ENCODE measurements at places on chromosomes 11 and 22.

GRCh38 chr11:109552376-109552775, 130.4 kb downstream of the C11orf87 start:
- no peak for DNase-seq

- no peak for DNase-seq
These were observed 964.9 kb upstream of the CCDC90B start for GRCh38 chr11:84250834-84251613.

GRCh38 chr22:49011379-49011768, 816.3 kb downstream of the BRD1 start:
- DNase-seq, result no peak

- DNase-seq, result no peak
These were observed 35.0 kb upstream of the CRTAM start for GRCh38 chr11:122803306-122803705.

DNA sequence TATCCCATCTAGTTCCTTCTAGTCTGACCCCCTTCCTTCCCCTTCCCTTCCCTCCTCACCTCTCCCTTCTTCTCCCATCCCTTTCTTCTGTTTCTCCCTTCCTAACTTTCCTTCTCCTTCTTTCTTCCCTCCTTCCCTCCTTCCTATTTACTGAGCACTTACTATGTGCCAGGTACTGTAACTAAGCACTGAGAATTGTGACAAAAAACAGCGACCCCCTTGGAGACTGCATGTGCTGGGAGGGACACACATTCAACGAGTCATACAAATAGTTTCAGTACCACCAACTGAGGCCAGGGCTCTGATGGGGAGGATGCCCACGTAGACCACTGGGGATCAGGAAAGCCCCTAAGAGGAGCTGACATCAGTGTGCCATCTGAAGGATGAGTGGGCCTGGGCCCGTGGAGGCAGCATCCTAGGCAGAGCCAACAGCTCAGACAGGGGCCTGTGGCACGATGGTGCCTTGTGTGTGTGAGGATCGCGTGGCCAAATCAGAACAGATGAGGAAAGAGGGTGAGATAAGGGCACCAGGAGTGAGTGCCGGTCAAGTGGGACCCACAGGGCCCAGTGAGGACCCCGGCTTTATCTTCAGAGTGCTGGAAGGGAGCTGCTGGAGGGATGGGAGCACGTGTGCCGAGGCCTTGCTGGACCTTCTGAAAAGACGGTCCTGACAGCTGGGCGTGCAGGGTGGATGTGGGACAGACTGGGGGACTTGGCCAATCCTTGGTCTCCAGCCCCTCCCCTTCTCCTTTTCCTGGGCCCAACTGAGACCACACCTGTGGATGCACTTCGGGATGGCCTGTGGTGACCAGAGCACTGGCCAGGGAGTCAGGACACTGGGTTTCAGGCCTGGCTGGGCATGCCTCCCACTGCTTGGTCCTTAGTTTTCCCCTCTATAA, 38.4 kb upstream of the CRYBB3 start:
- DNase-seq, result no peak

DNA sequence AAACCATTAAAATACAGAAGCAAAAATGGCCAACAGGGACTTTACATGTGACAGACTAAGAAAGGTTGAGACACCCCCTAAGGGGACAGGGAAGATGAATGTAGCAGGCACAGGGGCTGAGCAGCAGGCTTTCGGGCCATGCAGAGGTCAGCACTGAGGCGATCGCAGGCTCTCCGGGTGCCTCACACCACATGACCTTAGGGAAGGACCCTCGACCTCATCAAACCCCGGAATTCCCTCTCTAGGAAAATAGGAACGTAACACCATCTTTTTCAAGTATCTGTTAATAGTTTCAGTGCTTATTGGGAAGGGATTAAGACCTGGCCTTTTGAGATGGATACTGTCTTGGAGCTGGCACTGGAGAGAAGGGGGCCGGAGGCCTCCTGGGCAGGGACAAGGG, 27.4 kb downstream of the OPCML start:
- no peak for DNase-seq

DNA sequence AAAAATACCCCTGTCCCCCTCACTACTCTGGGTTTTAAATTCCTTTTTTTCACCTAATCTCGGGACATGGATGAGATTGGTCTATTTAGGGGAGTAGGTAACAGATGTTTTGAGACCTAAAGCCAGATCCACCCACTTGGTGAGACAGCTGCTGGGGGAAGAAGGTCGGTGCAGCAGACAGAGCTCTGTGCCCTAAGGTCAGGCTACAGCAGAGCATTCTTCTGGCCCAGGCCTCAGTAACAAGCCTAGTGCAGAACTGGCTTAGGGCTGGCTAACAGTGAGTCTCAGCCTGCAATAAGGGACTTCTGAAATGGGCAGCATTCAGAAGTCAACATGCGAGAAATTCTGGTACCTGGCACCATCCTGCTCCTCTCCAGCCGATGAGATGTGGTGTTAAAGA, 444.9 kb upstream of the KIRREL3 start:
- DNase-seq, result no peak

- DNase-seq, result no peak
These were observed 21.3 kb downstream of the RASD2 start for GRCh38 chr22:35561796-35562526.

DNA sequence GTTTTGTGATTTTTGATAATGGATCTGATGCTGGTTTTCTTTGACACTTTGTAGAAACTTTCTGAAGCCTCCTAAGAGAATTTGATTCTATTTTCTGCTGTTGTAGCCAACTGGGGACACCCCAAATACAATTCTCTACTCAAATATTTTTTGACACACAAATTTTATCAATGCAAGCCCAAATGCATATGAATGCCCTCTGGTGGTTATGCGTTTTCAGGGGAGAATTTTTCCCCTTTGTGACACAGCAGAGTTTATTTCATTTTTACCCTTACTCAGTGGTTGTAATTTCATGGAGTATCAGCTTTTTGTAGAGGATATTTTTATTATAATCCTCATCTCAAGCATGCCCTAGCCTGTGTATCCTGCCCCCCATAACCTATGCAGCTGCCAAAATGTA, 44.7 kb upstream of the MTMR2 start:
- DNase-seq, result no peak

DNA sequence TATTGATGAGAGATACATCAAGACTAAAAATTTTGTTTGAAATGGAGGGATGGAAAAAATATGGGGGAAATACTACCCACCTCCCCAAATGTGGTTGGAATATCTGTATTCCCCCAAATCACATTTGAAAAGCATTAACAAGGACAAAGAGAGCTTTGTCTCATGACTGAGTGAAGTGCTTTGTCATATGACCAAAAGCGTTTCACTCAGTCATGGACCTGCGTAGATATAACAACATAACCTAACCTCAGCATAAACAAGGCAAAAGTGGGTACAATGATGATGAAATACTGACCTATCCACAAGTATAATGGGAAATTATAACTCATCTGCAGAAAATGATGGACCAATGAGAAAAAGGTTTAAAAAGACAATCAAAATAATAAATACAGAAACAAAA, 418.3 kb downstream of the TBC1D22A start:
- no peak for DNase-seq

- DNase-seq, result no peak
These were observed 978.3 kb downstream of the BRD1 start for GRCh38 chr22:48849219-48849912.

- no peak for DNase-seq
These were observed at the start of gene RASD2 for GRCh38 chr22:35540595-35541253. TSS of gene RASD2 (plus strand) at chr22:35540831. CDS start at chr22:35546810, 5,979 bp downstream.

GRCh38 chr11:120079750-120080610, 57.9 kb downstream of the TRIM29 start:
- no peak for DNase-seq

GRCh38 chr11:17405232-17406005, 17.0 kb upstream of the KCNJ11 start:
- no peak for DNase-seq

DNA sequence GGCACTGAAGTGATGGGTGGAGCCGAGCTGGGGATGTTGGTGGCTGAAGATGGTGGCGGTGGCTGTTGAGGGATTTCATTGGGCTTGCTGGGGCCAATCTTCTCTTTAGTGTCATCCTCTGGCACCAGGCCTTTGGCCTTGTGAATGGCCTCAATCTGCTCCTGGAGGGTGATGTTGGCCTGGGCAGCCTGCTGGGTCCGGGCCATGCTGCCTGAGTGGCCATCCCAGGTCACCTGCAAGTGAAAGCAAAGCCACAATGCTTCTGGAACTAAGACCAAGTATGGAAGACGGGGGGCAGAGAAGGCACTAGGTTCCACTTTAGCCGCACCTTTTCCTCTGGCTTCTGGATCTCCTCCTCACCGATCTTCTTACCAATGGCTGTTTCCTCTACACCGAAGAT, 12.1 kb upstream of the TBC1D10A start:
- DNase-seq, result no peak

GRCh38 chr11:9077164-9077563, 14.2 kb downstream of the SCUBE2 start:
- DNase-seq, result no peak

DNA sequence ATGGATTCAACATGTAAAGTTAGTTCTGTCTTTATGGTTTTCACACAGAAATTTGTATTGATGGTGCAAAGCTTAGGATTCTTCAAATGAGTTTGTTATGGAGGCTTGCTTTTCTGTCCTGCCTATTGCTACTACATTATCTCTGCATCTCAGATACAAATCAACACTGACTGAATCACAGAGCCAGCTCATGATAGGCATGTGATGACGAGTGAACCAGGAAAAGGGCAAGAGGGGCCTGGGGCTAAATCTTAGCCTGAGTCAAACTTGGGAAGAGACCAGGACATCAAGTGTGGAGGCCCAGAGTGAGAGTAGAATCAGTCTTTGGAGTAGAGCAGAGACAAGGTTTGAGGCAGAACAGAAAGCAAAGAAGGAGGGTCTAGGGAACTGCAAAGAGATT, 107.1 kb upstream of the CD44 start:
- no peak for DNase-seq

All from GM13977 (cell line).